ENCODE measurements at places on chromosomes 5 and 9.

- no peak for DNase-seq
These were observed 51.9 kb downstream of the SEC61B start for GRCh38 chr9:99274016-99274415.

- DNase-seq: no peak
These were observed 105.8 kb downstream of the ISL1 start for GRCh38 chr5:51488803-51489642.

GRCh38 chr9:128162215-128163026, 2.4 kb downstream of the BBLN start:
- no peak for DNase-seq

- DNase-seq: no peak
These were observed 30.0 kb upstream of the RECK start for GRCh38 chr9:36006549-36007315.

DNA sequence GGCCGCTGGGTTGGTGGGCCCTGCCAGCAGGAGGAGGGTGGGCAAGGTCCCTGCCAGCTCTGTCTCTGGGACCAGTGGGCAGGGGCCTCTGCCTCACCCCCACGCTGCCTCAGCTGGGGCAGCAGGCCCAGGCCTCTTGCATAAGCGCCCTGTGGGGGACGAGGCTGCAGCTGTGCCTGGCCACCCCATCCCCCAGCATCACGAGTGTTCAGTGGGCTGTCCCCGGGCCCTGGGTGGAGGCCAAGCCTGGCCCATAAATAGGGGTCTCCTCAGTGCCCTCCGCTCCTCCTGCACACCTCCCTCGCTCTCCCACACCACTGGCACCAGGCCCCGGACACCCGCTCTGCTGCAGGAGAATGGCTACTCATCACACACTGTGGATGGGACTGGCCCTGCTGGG, at the start of gene PTGDS:
TSS of gene PTGDS (plus strand) at position 282 of the 400 bp plus-strand sequence. CDS start at position 357, 75 bp downstream.
- no peak for DNase-seq

- no peak for DNase-seq
These were observed 5.8 kb upstream of the PLPP1 start for GRCh38 chr5:55540525-55540924.

GRCh38 chr9:82923092-82923911, 139.6 kb downstream of the RASEF start:
- DNase-seq: no peak

DNA sequence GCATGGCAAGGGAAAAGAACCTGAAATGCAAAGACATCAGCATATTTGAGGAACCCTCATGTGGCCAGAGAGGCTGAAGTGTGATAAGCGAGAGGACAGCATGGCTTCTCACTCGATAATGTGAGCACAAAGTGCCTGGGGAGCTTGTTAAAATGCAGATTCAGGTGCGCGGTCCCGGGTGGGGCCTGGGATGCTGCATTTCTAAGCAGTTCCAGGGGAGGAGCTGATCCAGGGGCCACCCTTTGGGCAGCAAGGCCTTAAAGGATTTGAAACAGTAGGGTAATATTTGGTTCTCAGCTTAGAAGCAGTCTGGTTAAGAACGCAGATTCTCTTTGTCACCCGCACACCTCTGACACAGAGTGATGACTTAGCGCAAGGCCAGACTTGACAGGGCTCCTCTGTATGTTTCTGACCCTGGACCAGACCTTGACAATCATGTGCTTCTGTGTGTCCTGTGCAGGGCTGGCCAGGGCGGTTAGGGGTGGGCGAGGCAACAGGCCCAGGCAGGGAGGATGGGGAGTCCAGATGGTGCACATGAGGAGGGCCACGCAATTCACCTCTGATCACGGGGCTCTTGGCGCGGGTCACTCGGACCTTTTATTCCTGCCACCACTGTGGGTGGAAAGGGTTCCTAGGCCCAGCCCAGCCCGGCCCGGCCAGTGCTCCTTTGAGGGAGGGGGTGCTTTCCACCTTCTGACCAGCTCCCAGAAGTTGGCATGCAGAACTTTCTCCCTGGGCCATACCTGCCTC, 62.8 kb upstream of the TBC1D2 start:
- DNase-seq: no peak

DNA sequence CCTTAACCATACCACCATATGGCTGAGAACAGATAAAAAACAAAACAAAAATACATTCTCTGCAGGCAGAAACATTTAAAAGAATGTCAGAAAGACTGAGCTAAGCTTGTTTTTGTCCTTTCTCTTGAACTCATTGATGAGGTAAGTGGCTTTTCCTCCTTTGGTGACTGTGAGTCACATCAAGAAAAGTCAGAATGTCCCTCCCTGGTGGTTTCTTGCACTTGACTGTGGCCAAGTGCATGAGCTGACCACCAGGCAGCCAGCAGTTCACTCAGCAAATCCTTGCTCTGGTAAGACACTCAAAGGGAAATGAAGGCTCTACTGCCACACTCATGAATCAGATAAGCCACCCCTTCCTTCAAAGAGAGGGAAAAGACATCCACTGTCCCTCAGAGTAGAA, 970.9 kb downstream of the TAF11L14 start:
- DNase-seq: no peak

- no peak for DNase-seq
These were observed 50.8 kb upstream of the GLRX start for GRCh38 chr5:95873351-95873750.

DNA sequence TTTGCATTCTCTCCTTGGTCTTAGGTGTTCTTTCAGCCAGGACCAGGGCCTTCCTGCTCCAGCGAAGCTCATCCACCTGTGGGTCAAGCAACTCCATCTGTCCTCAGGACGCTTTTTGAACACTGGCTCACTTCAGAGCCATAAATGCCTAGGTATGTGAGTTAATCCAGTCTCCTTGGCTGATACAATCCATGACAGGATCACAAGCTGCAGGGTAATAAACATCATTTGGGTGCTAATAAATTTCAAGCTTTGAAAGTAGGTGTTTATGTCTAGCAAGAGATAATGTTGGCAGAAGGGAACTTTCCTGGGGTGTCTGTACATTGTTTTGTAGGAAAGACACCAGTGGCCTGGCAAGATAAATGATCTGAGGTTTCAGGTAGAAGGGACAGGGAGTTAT, 159.2 kb upstream of the TUT7 start:
- DNase-seq: no peak

GRCh38 chr5:173457482-173457881, 129.3 kb upstream of the STC2 start:
- no peak for DNase-seq

GRCh38 chr5:135329066-135329912, 69.7 kb downstream of the MACROH2A1 start:
- DNase-seq: no peak

DNA sequence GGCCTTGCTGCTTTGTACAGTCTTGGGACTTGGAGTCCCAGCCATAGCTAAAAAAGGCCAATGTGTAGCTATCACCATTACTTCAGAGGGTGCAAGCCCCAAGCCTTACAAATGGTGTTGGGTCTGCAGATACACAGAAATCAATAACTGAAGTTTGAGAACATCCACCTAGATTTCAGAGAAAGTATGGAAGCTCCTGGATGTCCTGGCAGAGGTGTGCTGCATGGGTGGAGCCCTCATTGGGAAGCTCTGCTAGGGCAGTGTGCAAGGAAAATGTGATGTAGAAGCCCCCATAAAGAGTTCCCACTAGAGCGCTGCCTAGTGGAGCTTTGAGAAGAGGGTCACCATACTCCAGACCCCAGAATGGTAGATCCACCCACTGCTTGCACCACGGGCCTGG, 626.7 kb upstream of the COX7C start:
- DNase-seq: no peak

DNA sequence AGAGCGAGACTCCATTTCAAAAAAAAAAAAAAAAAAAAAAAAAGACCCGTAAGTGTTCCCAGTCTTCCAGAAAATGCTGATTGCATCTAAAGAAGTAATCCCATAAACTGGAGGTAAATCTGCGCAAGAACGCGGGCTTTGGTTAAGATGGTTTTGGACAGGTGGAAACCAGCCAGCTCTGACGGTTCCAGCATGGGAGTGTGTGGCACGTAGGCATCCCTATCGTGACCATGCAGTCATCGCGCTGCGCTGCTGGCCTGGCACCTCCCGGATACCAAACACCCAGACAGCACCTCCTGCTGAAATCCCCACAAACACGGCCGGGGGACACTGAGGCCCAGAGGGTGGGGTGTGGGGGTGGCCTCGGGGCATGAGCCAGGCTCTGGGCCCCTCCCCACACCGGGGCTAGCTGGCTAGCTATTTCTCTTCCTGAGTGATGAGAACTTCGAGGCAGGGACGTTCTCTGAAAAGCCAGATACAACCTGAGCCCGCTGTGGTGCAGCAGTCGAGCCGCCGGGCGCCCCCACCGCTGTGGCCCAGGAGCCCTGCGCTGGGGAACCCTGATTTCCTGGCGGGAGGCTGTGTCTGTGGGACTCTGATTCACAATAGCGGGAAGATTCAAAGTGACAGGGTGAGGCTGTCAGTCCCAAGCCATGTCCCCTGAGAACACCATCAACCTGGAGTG, 32.2 kb upstream of the NOTCH1 start:
- no peak for DNase-seq

DNA sequence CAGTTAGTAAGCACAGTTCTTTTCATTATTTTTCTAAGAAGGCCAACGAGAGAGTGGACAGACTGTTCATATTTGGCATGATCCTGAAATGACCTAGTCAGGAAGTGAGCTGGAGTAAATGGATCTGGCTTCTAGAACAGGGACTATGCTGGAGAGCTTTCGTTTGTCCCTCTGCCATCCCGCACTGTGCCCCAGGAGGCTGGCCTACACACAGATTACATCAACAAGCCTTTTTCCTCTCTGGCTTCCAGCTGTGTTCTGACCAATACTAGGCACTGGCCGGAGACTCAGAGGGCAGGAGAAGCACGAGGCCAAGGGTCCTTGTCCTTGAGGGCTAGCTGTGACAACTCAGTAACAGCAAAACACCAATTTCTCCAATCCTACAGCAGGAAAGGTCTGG, 127.8 kb downstream of the MED27 start:
- DNase-seq: no peak

- no peak for DNase-seq
These were observed 101.6 kb downstream of the GABBR2 start for GRCh38 chr9:98607152-98607551.

- DNase-seq: no peak
These were observed 95.2 kb downstream of the MVB12B start for GRCh38 chr9:126421567-126422428.

DNA sequence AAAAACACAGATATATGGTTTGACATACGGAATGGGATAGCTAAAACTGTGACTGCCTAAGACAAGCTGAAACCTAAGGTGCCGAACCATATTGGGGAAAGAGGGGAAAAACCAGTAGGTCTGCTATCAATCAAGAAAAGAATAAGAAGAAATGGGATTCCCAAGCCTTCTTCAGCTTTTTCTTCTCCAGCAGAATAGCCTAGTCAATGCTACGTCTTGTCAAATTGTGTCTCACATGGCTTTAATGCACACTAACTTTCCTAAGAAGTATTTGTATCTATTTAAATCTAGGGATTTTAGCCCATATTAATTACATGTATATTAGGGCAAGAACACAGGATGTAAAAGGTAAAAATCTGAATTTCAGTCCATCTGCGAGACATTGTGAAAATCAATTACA, 797 bp upstream of the FBXO38 start:
- DNase-seq: no peak

- DNase-seq: no peak
These were observed 701.3 kb upstream of the ACO1 start for GRCh38 chr9:31683116-31683515.

GRCh38 chr5:142748568-142749249, 21.5 kb upstream of the ARHGAP26 start:
- peak; percentile 46 for DNase-seq

DNA sequence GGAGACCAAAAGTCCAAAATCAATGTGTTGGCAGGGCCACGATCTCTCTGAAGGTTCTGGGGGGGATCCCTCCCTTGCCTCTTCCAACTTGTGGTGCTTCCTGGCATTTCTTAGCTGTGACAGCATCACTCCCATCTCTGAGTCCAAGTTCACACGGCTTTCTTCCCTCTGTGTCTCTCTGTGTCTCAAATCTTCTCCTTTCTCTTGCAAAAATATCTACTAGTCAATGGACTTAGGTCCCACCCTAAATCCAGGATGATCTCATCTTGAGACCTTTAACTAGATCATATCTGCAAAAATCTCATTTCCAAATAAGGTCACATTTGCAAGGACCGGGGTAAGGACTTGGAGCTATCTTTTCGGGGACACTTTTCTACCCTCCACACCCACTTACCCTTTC, 186.1 kb downstream of the HSD17B3 start:
- DNase-seq: no peak

- no peak for DNase-seq
These were observed 1158.0 kb downstream of the MAT2B start for GRCh38 chr5:164663198-164663989.

- no peak for DNase-seq
These were observed 34.5 kb upstream of the GLIS3 start for GRCh38 chr9:4334410-4334813.

DNA sequence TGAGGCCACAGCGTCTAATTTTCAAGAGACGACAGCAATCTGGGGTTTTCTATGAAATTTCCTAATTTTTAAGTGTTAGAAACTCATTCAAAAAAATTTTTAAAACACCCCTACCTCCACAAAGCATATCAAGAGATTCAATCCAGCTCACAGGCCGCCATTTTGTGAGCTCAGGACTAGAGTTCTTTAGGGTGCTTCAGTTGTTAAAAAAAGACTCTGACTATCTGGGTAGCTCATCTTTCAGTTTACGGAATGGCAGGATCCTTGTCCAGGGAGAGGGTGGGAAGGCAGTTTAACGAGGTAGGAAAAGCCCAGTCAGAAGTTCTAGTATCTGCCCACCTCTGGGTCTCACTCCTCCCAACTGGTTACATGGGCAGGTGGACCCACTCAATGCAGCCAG, 43.1 kb downstream of the CAMK2A start:
- DNase-seq: no peak

GRCh38 chr5:135461481-135462151, 9.5 kb upstream of the TIFAB start:
- DNase-seq: no peak

- no peak for DNase-seq
These were observed 9.6 kb downstream of the AIF1L start for GRCh38 chr9:131105952-131106351.

- DNase-seq: no peak
These were observed 180.6 kb downstream of the MACROH2A1 start for GRCh38 chr5:135218486-135218755.

- DNase-seq: no peak
These were observed 58.2 kb downstream of the F2RL2 start for GRCh38 chr5:76565009-76565408.

DNA sequence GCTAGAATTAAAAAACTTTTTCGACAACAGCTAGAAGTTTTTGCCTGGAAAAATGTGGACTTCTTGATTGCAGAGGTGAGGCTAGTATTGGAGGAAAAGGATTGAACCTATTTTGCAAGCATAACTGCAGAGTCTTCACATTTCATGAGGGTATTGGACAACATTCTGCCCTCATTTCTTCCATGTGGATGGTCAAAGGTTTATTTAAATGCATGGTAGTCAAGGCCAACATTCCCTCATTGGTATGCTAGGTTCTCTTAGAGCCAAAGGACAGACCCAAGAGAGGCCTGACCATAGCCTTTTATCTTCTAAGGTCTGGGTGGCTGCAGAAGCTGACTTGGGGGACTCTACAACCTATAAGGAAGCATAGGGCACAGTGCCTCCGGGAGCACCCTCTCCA, 11.2 kb downstream of the BHMT2 start:
- no peak for DNase-seq

All from stimulated activated naive CD4-positive, alpha-beta T cell (primary cell).